ENCODE measurements at places on chromosomes 11 and 22. TPM values are rescaled to one million over a fixed set of nuclear protein-coding genes. Genes with fewer than 3 reads are reported as not detected.

The PKNOX2 gene
- total RNA-seq: 2.0 TPM

The PRRG4 gene
- 0.36 TPM for total RNA-seq

The RAPSN gene
- not detected for total RNA-seq

The EFCAB6 gene
- total RNA-seq: 2.7 TPM

The MN1 gene
- 55.9 TPM for total RNA-seq

The PDE2A gene
- 0.41 TPM for total RNA-seq

The NXPE1 gene
- total RNA-seq: not detected

The RHBDD3 gene
- 22.0 TPM for total RNA-seq

The GGT5 gene
- 4.4 TPM for total RNA-seq

The VSIG10L2 gene
- not detected for total RNA-seq

The UCP3 gene
- total RNA-seq: 0.54 TPM

The SLC22A12 gene
- total RNA-seq: not detected

The LZTR1 gene
- 27.2 TPM for total RNA-seq

The OR4C46 gene
- not detected for total RNA-seq

The SMIM35 gene
- total RNA-seq: not detected

The C11orf87 gene
- not detected for total RNA-seq

The MYOD1 gene
- not detected for total RNA-seq

The VWCE gene
- total RNA-seq: 13.9 TPM

The TTC36 gene
- total RNA-seq: not detected

The ISX gene
- total RNA-seq: not detected

The OR8G1 gene
- total RNA-seq: not detected

The SAA4 gene
- 0.27 TPM for total RNA-seq

The RFPL1 gene
- total RNA-seq: not detected

The XNDC1N gene
- 3.5 TPM for total RNA-seq

The TSPAN4 gene
- total RNA-seq: 164 TPM

The IL17REL gene
- total RNA-seq: not detected

The LIF gene
- 6.2 TPM for total RNA-seq

The FREY1 gene
- 1.6 TPM for total RNA-seq

The RSF1 gene
- total RNA-seq: 44.5 TPM

The OR4S1 gene
- total RNA-seq: not detected

The CFAP68 gene
- total RNA-seq: 11.3 TPM

The ARAP1 gene
- total RNA-seq: 184 TPM

The MFNG gene
- 0.36 TPM for total RNA-seq

The ARHGAP20 gene
- 20.0 TPM for total RNA-seq

The RPS19BP1 gene
- 39.6 TPM for total RNA-seq

The APOBEC3H gene
- not detected for total RNA-seq

The HYLS1 gene
- total RNA-seq: 15.3 TPM

The DNAJB7 gene
- total RNA-seq: not detected

The HRAS gene
- total RNA-seq: 44.4 TPM

The GP1BB gene
- total RNA-seq: 20.1 TPM

The MMP8 gene
- not detected for total RNA-seq

The SOX10 gene
- total RNA-seq: not detected

The SPI1 gene
- total RNA-seq: not detected

The RAG1 gene
- 1.1 TPM for total RNA-seq

The DCDC1 gene
- 3.2 TPM for total RNA-seq

The OR5P2 gene
- total RNA-seq: not detected

The ART1 gene
- total RNA-seq: not detected

The PIH1D2 gene
- 5.5 TPM for total RNA-seq

The MAJIN gene
- total RNA-seq: not detected

The LRRC4C gene
- total RNA-seq: 0.27 TPM

The HTR3A gene
- not detected for total RNA-seq

The ABCC8 gene
- total RNA-seq: not detected

The CCDC89 gene
- 7.9 TPM for total RNA-seq

The APOL5 gene
- total RNA-seq: not detected

The LMO1 gene
- total RNA-seq: not detected

The RTN4R gene
- not detected for total RNA-seq

The ROBO4 gene
- 3.3 TPM for total RNA-seq

The OR8G5 gene
- not detected for total RNA-seq

The SMIM38 gene
- total RNA-seq: 0.09 TPM

Measured in fibroblast of the aortic adventitia (primary cell).